Right ventricle myocardium inferior (tissue), 1 donor: ENCODE measurements at places on chromosomes 12 and 14. TPM values are rescaled to one million over a fixed set of nuclear protein-coding genes. Genes with fewer than 3 reads are reported as not detected.
A peak's percentile ranks its signal among the peaks of the same experiment; 100 is the strongest.

Gene LTBR
- 34.3 TPM for total RNA-seq

Gene ANO4
- 0.24 TPM for total RNA-seq

Gene SPIC
- not detected for total RNA-seq

Gene PTCSC3
- total RNA-seq, result not detected

Gene TTC7B
- total RNA-seq, result 67.5 TPM

Gene MORN3
- 0.11 TPM for total RNA-seq

Gene LBHD2
- total RNA-seq, result not detected

Gene ANO2
- 19.5 TPM for total RNA-seq

Gene ADGRD1
- total RNA-seq, result 89.1 TPM

Gene RFLNA
- 0.19 TPM for total RNA-seq

Gene PTHLH
- total RNA-seq, result not detected

- no peak for DNase-seq
Measured at GRCh38 chr12:84841591-84841990, 71.0 kb downstream of the SLC6A15 start.

DNA sequence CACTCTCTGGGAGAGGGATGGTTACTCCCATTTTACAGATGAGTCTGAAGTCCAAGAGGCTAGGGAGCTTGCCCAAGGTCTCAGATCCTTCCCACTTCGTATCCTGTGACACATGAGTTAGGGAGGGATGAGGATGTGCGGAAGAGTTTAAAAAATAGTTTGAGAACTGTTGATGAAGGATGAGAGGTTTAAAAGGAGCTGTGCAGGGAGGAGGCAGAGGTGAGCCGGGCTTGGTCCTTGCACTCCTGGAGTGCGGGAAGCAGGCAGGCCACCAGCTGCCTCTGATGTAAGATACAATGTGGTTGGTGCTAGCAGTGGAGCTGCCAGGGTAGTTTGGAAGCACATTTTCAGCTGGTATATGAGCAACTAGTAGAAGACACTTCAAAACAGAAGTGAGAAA is 46.5 kb downstream of the TSPAN9 start:
- DNase-seq, result no peak

- DNase-seq, result no peak
Measured at GRCh38 chr12:93520454-93520853, 52.0 kb upstream of the SOCS2 start.

DNA sequence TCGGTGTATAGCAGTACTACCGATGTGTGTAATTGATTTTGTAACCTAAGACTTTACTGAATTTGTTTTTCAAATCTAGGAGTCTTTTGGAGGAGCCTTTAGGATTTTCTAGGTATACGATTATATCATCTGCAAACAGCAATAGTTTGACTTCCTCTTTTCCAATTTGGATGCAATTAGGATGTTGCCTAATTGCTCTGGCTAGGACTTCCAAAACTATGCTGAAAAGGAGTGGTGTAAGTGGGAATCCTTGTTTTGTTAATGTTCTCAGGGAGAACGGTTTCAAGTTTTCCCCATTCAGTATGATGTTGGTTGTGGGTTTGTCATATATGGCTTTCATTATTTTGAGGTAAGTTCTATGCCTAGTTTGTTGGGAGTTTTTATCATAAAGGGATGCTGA is 171.6 kb upstream of the PDE3A start:
- DNase-seq, result no peak

DNA sequence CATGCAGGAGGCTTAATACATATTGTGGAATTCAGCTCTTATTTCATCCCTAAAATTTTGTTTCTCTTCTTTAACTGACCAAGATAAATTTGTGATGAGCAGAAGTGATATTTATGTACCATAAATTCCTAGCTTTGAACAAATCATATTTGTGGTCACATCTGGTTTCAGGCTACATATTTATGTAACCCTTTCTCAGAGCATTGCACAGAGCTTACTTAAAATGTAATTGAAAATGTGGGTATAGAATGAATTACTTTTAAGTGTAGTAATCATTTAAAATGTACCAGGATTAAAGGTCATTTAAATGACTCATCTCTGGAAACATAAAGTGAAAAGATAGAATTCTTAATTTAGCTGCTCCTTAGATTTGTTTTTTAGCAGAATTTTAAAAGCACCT is 129.9 kb upstream of the FRMD6 start:
- DNase-seq, result no peak

- no peak for DNase-seq
Measured at GRCh38 chr12:90124914-90125313, 416.3 kb upstream of the ATP2B1 start.

- DNase-seq, result no peak
Measured at GRCh38 chr14:95257521-95257920, 62.2 kb downstream of the CLMN start.

- DNase-seq, result peak; percentile 78
Measured at GRCh38 chr14:94548999-94549985, 11.9 kb upstream of the SERPINA4 start.

GRCh38 chr12:84692071-84692470 is 220.5 kb downstream of the SLC6A15 start:
- DNase-seq, result no peak

GRCh38 chr12:48882315-48882687 is 16.6 kb upstream of the RND1 start:
- no peak for DNase-seq

DNA sequence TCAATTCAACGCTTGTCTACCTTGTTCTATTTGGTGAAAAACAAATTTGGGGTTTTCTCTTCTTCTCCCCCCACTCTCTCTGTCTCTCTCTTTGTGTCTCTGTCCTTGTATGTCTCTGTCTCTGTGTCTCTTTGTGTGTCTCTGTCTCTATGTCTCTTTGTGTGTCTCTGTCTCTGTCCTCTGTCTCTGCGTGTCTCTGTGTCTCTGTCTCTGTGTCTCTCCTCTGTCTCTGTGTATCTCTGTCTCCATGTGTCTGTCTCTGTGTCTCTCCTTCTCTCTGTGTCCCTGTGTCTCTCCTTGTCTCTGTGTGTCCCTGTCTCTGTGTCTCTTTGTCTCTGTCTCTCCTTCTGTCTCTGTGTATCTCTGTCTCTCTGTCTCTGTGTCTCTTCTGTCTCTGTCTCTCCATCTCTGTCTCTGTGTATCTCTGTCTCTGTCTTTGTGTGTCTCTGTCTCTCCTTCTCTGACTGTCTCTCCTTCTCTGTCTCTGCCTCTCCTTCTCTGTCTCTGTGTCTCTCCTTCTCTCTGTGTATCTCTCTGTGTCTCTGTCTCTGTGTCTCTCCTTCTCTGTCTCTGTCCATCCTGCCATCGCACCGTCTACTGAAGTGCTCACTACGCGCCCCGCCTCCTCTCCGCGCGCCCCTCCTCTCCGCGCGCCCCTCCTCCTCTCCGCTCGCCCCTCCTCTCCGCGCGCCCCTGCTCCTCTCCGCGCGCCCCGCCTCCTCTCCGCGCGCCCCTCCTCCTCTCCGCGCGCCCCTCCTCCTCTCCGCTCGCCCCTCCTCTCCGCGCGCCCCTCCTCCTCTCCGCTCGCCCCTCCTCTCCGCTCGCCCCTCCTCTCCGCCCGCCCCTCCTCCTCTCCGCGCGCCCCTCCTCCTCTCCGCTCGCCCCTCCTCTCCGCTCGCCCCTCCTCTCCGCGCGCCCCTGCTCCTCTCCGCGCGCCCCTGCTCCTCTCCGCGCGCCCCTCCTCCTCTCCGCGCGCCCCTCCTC is 12.8 kb downstream of the LRCOL1 start:
- DNase-seq, result peak; percentile 70

DNA sequence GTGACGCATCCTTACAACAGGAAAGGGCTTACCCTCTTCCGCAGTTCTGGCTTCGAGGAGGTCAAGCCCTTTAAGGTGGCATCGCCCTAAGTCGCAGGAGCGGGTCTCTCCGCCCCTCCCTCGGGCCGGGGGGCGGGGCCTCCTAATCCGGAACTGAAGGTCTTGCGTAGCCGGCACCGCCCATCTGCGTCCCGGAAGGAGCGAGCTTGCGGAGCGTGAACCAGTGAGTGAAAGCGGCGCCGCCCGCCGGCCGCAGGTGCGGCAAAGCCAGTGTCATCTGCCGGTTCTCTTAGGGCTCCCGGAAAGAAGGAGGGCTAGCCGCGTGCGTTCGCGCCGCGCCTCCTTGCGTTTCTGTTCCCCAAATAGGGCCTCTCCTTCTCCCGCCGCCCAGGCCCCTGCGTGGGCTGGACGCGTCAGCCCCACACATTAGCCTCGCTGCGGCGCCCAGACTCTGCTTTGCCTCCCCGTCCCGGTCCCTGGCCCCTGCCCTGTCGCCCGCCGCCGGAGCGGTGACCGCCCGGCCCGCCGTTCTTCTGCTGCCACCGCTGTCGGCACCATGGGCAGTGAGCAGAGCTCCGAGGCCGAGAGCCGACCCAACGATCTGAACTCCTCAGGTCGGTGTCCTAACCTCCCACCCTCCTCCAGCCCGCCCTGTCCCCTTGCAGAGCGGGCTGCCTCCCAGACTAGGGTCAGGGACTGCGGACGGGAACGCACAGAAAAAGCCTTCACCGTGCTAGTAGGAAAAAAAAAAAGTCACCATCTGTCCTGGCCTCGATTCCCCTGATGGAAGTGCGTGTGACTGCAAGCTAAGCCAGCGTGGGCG is at the start of gene BORCS5:
Gene BORCS5, plus strand, starts transcription at position 183 of the 823 bp plus-strand sequence. Its CDS starts 374 bp downstream, at position 557.
- DNase-seq, result peak; percentile 100

GRCh38 chr14:75281654-75282019 is 3.0 kb downstream of the FOS start:
- DNase-seq, result no peak

- DNase-seq, result no peak
Measured at GRCh38 chr12:58728397-58728796, 191.9 kb downstream of the LRIG3 start.

GRCh38 chr12:74980510-74980909 is 229.1 kb downstream of the KCNC2 start:
- DNase-seq, result no peak

- DNase-seq, result no peak
Measured at GRCh38 chr12:109255377-109255776, 53.7 kb downstream of the FOXN4 start.

DNA sequence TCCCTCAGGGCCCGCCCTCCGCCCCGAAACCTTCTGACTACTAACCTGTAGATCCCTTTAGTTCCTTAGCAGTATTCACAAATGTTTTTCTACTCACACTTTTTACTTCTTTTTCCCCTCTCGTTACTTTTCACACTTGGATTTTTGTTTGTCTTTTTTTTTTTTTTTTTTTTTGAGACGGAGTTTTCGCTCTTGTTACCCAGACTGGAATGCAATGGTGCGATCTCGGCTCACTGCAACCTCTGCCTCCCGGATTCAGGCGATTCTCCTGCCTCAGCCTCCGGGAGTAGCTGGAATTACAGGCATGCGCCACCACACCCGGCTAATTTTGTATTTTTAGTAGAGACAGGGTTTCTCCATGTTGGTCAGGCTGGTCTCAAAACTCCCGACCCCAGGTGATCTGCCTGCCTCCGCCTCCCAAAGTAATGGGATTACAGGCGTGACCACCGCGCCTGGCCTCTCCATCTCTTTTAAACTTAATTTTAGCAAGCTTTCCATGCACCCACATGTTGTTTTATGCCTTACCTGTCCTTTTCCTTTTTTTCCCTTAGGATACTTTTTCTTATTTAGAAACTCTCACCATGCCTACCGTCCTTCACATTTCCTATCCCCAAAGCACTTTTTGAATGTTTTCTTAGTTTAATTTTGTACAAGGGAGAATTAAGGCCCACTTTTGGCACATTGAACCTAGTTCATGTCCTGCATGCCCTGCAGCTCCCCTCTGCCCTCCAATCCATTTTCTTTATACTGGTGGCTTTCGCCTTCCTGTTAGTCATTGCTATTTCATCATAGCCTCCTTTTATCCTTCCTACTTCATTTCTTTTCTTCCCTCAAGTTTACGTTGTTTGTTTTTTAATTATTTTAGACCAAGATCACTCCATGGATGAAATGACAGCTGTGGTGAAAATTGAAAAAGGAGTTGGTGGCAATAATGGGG is 1.1 kb downstream of the SP1 start:
- DNase-seq, result no peak

GRCh38 chr14:91873471-91874415 is 6.4 kb upstream of the TC2N start:
- no peak for DNase-seq
